ENCODE measurements at places on chromosomes 11 and 22.

DNA sequence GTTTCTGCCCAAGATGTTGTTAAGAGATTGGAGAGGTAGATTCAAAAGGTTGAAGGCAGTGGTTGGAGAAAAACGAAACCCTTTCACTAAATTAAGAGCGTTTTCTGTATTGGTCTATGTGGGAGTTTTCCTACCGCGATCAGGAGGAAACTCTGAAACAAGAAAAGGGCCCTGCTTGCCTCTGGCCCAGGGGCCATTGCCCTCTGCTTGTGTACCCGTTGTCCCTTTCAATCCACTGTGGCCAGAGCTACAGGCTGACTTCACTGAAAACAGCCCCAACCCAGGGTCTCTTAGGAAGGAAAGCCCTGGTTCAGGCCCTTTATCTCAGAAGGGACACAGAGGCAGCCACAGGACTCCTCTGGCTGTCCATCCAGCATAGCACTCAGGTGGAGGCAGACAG is 99.1 kb downstream of the CSNK2A3 start:
- no peak for DNase-seq

- DNase-seq, result no peak
Measured at GRCh38 chr11:2519862-2520735, 75.3 kb downstream of the KCNQ1 start.

DNA sequence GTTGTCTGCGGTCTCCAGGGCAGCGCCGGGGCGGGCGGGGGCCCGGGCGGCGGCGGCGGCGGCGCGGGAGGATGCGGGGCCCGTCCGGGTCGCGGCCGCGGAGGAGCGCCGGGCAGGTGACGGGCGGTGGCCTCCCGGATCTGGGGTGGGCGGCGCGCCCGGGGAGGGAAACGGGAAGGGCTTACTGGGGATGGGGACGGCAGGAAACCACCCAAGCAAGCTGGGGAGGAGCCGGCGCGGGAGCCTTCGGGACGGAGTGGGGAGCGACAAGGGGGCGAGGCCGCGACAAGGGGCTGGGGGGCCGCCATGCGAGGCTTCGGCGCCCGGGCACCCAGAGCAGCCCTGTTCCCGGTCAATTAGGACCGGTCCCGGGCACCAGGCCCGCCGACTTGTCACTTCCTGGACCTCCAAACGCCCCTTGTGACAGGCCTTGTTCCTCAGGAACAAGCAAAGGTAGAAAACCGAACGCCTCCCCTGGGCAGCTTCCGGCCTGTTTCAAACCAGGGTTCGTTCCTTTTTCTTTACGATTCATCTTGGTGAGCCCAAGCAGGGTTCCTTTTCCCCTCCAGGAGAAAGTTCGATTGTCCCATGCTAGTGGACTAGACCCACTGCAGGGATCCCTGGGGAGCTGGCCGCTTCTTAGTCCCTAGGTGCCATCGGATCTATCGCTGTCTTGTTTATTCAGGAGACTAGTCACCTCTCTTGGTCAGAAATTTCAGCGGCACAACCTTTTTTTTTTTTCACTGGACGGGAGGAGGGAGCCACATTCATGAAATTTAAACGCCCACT is 492 bp downstream of the JHY start:
- no peak for DNase-seq

- no peak for DNase-seq
Measured at GRCh38 chr22:47279746-47280145, 517.3 kb downstream of the TBC1D22A start.

GRCh38 chr11:115912484-115912945 is 408.3 kb upstream of the CADM1 start:
- DNase-seq, result no peak

GRCh38 chr22:27915986-27916385 is 3.1 kb downstream of the PITPNB start:
- no peak for DNase-seq

DNA sequence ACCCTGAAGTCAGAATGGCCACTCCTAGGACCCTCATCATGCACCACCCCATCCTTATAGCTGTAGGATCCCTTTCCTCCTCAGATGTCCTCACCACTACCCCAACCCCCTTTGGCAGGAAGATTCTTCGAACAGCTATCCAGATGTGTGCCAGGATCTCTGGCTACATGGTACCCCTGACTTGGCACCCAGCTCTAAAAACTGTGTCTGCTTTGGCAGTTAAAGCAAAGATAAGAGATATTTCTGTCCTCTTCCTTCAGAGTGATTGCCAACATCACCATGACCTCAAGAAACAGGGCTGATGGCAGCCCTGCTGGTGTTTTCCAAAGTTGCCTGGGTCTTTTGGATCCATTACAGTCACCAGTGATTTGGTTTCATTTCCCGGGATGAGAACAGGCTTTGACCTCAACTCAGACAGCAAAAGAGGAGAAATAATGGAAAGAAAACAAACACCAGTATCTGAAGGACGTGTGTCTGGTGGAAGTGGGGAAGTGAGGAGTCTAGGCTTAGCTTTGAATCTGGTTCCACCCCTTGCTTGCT is 4.3 kb upstream of the NRIP3 start:
- no peak for DNase-seq

- no peak for DNase-seq
Measured at GRCh38 chr11:16347928-16348685, 8.2 kb downstream of the SOX6 start.

- DNase-seq, result no peak
Measured at GRCh38 chr11:103904324-103904667, 132.1 kb upstream of the DDI1 start.

DNA sequence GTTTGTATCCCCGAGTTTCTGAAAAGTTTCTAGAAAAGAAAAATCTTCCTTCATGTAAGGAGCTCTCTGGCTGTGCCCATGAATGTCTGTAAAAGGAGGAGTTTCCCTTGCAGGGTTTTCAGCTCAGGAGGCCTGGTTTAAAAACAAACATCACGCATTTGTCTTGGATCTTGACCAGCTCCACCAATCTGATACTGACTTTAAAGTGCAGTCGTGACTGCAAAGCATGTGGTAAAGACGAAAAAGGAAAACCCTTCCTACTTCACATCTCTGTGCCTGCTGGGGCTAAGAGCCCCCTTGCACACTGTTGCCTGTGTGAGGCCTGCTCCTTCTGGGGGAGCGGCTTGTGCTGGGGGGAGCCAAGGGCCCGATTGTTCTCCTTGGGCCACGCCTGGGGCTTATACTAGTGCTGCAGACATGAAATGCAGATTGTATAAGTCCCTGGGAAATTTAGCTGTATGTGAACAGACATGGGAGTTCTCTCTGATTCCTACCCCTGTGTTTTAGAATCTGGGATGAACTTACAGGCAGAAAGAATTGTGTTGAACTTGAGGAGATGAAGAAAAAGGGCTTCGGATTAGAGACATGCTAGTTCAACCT is 62.1 kb downstream of the ADAMTS15 start:
- DNase-seq, result no peak

- DNase-seq, result no peak
Measured at GRCh38 chr22:31019191-31019930, 50.3 kb downstream of the TUG1 start.

DNA sequence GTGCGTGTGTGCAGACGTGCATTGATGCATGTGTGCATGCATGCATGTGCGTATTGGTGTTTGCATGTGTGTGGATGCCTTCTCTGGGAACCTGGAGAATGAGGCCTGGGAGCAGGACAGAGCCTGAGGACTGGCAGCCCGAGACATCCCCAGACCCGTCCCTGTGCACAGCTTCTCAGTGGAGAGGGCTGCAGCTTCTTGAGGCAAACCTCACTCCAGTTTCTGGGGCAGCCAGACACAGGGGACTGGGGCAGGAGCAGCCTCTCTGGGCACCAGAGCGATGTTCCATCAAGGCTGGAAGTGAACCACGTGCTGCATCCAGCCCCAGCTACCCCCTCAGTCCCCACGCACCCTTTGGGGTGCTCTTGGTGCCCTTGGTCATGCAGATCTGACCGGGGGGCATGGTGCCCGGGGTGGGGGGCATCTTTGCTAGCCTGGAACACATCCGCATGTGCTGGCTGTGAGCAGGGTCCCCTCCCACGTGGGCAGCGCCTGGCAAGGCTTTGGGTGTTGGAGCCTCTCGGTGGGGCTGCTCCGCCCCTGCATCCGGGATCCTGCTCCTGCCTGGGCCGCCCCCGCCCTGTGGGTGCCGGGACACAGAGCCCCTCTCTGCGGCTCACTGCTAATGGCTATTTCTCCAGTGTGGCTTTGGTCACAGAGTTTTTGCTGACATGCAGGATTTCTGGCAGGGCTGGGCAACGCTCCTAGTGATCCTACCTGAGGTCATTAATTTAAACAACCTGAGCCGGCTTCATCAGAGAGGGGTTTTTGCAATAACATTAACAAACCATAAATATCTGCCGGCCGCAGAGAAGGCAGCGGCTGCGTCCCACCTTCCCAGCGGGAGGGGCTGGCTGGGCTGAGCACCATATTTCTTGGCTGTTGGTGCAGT is 434.7 kb downstream of the TBC1D22A start:
- DNase-seq, result no peak

GRCh38 chr11:120258661-120259060 is 18.7 kb downstream of the POU2F3 start:
- DNase-seq, result no peak

DNA sequence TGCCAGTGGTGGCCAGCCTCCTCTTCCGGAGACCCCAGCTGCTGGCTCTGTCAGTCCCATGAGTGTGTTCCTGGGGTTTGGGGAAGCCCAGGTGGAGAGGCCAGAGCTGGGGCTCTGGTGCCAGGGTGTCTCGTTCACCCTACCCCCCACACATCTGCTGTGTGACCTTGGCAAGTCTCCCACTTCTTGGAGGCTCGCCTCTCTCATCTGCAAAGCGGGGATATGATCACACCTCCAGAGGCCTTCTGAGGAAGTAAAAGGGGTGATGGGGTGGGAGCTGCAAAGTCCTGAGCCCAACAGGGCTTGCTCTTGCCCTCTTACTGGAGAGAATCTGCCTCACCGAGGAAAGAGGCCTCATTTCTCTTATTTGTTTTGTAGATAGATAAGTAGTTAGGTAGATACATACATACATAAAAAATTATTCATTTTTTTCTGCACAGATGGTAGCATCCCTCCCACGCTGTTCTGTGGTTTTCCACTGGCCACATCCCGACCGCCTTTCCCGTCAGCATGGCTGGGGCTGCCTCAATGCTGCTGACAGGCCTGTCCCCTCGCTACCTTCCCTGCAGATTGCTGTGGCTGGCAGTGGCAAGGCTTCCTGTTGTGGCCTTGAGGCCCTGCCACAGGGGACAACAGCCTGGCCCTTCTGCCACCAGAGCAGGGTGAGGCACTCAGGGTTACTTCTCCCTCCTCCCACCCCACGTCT is 23.9 kb downstream of the MYO7A start:
- no peak for DNase-seq

- DNase-seq, result no peak
Measured at GRCh38 chr11:1372660-1373059, 17.1 kb upstream of the BRSK2 start.

All from keratinocyte (primary cell).